ENCODE measurements at places on chromosomes 2 and 18.
A peak's percentile ranks its signal among the peaks of the same experiment; 100 is the strongest.

DNA sequence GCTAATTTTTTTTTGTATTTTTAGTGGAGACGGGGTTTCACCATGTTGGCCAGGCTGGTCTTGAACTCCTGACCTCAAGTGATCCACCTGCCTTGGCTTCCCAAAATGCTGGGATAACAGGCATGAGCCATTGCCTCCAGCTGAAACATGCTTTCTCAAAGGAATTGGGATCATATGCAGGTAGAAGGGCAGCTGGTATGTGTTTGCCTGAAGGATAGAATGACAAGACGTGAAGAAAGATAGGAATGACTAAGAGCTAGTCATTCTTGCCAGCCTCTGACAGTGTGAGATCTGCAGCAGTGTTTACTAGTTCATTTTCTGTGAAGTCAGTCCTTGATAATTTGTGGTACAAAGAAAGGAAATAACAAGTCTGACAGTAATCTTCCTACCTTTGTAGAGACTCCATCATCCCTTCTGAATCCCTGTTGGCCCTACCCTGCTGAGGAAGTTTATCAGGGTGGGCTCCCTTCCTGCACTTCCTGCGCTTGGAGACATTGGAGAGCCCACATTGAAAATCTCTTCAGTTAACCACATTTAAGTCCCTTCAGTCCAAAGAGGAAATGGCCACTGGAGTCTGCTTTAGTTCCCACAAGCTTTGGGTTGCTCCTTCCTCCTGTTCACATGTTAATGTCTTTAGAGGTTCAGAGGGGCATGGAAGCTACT is 14.7 kb downstream of the CFLAR start:
- peak; percentile 27 for DNase-seq

DNA sequence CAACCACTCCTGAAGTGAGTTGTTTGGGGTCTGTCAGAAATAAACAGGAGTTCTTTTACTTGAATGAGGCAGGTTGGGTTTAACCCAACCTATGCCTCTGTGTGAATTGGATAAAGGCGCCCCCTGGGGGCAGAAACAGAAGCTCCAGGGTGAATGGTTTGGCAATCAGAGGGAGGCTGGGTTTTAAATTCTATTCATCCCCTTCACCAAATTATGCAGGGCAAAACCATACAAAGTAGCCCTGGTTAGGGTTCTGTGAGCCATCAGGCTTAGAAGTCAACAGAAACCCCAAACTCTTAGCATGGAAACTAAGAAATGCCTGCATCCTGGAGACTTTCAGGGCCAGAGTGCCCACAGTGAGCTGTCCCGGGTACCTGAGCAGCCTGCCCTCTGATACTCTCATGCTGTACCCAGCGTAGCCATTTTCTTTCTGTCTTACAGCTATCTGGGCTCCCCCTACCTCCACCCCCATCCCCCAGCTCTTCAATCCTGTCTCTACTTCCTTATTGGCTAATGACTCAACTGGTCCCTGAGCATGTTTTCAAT is 241.5 kb downstream of the ICOS start:
- DNase-seq, result peak; percentile 77

DNA sequence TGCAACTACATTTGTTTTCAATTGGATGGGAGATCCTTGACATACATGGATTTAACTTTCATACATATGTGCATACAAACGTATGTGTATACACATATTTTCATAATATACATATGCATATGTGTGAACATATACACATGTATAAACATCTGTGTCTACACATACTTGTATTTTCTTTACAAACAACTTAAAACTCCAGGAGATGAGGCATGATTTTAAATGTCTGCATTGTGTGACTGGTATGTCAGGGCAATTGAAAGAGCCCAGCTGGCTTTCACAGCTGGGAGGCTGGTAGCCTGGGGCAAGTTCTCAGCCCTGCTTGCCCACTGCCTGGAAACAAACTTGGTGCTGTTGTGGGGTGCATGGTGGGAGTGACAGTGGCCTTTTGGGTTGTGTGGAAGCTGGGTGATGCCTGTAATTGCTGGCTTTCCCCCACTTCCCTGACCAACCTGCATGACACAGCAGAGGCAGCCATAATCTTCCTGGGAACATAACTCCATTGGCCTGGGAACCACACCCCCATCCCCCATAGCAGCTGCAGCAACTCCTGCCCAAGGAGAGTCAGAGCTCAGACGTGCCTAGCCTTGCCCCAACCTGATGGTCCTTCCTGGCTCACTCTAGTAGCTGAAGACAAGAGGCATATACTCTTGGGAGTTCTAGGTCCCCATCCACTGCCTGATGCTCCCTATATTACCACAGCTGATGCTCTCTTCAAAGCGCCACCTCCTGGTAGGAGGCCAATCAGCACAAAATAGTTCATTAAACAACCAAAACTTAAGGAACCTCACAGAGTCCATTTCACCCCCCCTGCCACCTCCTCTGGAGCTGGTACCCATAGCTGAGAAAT is 158.3 kb downstream of the CERS6 start:
- DNase-seq, result peak; percentile 11

- no peak for DNase-seq
Measured at GRCh38 chr18:21820033-21820810, 79.6 kb downstream of the MIB1 start.

- peak; percentile 65 for DNase-seq
Measured at GRCh38 chr2:153478289-153479261, at the start of gene RPRM. Gene RPRM, minus strand, starts transcription at chr2:153478762. Its CDS starts 197 bp downstream, at chr2:153478565.

DNA sequence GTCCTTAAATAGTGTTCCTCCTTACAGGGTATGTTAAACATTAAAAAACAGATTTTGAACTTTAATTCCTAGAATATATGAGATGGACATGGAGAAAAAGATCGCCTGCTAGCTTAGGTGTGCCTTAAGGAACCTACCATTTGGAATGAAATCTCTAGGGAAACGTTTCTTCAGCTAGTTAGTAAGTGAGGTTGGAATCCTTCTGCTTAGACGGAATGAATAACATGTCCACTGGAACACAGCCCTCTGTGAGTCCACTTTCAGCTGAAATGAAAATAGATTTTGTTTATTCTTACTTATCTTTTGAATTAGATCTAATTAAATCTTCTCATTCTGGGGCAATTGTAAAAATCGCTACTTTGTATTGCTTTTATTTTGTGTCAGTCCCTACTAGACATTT is 28.4 kb downstream of the NAB1 start:
- DNase-seq, result no peak

DNA sequence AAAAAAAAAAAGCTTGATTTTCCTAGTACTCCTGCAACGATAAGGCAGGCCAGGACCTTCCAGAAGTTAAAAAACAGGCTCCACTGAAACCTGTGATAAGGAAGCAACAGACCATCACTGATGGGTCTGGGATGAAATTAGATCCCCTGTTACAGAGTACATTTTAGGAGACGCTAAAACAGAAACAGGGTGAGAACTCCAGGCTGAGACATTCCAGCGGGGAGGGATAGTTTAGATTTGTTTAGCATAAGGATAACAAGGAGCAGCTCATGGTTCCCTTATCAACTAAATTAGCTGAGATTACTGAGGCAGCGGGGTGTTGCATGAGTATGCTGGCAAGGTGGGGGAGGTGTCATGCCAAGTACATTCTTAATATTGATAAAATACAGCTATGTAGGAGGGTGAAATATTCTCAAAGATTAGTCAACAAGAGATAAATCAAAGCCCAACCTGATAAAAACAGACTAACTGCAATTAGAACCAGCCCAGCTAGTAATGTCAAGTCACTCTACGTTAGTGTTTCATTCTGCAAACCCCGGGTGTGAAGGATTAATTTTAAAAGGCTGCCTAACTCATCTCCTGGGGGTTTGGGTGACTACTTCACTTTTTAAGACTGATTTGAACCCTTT is 75.0 kb upstream of the BZW1 start:
- DNase-seq, result no peak

GRCh38 chr2:122194546-122194945 is 439.1 kb downstream of the TSN start:
- no peak for DNase-seq

GRCh38 chr2:46984642-46985476 is 69.3 kb upstream of the MCFD2 start:
- peak; percentile 63 for DNase-seq

- DNase-seq, result no peak
Measured at GRCh38 chr2:47639467-47639866, 143.5 kb upstream of the MSH6 start.
